Stimulated activated CD4-positive, alpha-beta T cell treated with anti-CD3 and anti-CD28 coated beads, Interleukin-12 subunit alpha, Interleukin-12 subunit beta, amount 100 ng/mL, for 48 hours (primary cell): ENCODE measurements at places on chromosomes 4 and X.

DNA sequence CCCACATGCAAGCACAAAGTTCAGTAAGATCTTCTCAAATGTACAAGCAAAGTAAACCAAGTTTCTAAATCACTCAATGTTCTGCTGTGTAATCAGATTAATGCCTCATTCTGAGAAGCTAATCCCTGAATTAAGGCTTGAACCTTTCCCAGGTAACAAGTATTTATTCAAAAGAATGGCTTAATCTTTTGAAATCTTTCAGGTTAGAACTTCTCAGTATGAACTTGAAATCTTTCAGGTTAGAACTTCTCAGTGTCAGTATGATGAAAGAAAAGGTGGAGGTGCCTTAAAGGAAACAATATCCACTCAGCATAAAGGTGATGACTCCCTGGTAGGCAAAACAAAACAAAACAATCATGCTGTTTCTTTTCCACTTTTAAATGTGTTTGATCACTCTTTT is 29.0 kb downstream of the TMPRSS11B start:
- DNase-seq: no peak

DNA sequence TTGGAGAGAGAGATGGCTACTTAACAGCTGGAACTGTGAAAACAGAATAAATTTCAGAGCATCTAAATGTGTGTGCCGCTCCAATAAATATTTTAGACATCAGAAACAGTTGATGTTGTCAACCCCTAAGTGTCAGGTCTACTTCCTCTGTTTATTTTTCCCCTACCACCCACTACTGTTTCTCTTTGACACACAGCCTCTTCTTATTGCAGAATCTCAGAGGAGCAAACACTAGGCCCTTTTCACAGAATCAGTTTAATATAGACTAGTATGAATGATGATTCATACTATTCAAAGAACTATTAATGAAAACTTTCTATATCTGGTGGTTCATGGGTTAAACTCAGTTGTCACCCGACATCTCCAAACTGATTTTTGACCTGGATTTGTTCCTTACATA is 33.9 kb downstream of the NAA11 start:
- no peak for DNase-seq

DNA sequence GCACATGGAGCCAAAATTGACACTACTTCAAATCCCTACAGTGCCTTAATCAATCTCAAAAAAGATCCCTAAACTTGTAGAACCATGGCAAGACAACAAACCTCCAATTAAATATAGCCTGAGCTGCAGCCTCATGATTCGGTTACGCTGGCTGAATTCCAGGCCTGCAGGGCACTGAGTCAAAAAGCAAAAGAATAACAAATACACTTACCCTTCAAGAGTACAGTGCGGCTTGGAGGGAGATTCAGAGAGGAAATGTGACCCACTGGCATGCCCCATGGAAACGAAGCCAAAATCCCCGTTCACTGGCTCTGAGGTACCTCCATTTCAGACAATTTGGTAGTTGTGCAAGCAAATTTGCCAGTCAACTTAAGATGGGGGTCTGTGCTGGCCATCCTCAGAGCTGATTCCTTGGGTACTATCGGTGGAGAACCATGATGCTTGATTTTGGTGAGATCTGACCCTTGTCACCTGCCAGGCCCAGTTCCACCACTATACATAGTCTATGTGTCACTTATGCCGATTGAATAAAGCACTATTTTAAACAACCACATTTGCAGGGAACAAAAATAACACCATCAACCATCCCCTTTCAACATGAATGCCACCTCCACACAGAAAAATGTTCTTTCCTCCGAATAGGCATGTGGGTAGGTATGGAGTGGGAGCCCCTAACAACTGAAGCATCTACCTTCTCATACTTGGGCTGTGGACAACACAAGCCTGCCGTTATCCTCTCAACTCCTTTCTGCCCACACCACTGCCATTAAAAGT is 2.1 kb downstream of the C4orf54 start:
- no peak for DNase-seq

DNA sequence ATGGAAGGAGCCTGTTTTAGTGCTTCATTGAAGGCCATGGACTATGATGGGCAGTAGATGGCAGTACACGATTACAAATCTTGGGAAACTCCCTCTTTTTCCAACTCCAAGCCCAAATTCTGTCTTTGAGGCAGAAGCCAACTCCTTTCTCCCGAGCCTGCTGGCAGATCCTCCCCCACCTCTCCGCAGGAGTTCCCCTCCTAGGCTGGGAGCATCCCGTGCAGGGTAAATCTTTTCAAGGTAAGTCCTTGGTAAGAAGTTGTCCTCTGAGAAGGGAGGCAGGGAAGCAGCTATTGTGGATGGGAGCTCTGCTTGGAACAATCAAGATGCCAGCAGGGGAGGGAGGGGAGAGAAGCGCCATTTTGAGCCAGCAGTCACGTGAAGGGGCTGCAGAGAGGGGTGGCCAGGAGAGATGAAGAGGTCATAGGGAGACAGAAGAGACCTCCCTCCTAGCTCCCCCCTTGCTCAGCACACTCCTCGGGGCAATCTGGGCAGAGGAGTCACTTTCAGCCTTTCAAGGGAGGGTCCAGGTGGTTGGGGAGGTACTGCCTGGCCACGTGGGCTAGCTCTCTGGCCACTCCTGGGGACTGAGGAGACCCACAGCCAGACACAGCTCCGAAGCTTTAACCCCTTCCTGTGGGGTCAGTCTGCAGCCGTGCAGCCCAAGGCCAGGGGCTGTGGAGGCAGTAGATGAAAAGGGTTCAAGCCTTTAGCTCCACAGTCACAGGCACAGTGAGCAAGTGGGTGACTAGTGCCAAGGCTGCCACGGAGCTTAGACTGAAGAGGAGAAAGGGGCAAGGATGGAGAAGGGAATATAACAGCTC is 9.6 kb downstream of the CC2D2A start:
- DNase-seq: no peak
